Stimulated activated effector memory CD8-positive, alpha-beta T cell treated with anti-CD3 and anti-CD28 coated beads, Interleukin-12 subunit alpha, Interleukin-12 subunit beta, amount 100 ng/mL, for 72 hours (primary cell): ENCODE measurements at places on chromosomes 16 and 17.

- no peak for DNase-seq
Measured at GRCh38 chr17:81551458-81552243, 502 bp downstream of the FAAP100 start.

DNA sequence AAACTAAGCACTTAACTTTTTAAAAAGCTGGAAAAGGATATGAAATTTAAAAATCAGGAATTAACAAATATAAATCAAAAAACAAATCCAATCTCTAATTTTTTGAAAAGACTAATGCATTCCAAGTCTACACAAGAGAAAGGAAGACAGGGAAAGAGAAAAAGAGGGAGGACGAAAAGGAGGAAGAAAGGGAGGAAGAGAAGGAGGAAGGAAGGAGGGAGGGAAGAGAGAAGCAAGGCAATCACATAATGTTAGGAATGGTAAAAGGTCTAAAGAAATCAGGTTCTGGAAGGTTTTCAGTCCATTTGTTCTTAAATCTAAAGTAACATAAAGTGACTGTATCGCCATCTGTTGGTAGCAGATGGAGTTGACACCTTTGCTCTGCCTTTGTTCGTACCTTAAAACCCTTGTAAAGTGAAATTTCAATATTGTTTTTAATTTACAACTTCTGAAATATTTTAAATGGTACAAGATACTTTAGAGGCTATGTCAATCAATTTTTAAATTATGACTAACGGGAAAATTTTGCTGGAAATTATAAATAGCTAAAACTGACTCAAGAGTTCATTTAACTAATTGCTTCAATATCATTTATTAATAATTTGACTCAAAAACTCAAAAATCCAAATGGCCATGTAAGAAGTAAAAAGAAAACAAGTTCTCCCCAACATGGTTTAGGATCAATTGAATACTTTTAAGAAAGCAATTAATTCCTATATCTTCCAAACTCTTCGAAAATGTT, 20.4 kb upstream of the CDYL2 start:
- DNase-seq: no peak

GRCh38 chr16:29317269-29317668, 89.2 kb downstream of the NPIPB11 start:
- DNase-seq: no peak

DNA sequence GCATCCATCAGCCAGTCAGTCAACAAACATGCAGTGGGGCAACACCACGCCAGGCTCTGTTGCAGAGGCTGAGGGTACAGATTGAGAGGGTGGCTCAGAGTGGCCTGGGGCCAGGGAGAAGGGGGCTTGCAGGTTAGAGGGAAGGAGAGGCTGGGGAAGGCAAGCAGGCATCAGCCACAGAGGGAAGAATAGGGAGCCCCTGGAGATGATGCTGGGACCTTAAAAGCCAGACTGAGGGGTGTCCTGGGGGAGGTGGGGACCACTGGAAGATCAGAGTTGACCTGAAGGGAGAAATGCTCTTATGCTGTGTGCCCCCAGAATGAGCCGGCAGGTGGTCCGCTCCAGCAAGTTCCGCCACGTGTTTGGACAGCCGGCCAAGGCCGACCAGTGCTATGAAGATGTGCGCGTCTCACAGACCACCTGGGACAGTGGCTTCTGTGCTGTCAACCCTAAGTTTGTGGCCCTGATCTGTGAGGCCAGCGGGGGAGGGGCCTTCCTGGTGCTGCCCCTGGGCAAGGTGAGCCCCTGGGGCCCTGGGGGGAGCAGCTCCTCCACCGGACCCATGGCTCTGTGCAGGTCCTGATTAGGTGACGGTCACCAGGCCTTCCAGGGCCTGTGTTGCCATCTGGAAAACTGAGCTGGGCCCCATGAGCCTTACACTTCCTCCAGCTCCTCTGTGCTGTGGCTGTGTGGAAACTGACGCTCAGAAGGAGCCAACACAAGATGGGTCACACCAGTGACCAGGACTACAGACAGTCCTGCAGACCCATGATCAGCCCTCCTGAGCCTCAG, 1.7 kb downstream of the CORO1A start:
- no peak for DNase-seq
